Stimulated activated naive CD4-positive, alpha-beta T cell treated with Interleukin-2 at 50 U/mL for 16 hours (primary cell): ENCODE measurements at places on chromosomes 1 and 21.

GRCh38 chr1:77273891-77274290 is 7.9 kb upstream of the AK5 start:
- no peak for DNase-seq

- DNase-seq: no peak
Measured at GRCh38 chr21:36338975-36339374, 19.0 kb downstream of the MORC3 start.

- no peak for DNase-seq
Measured at GRCh38 chr1:235299169-235299858, 28.7 kb downstream of the ARID4B start.

DNA sequence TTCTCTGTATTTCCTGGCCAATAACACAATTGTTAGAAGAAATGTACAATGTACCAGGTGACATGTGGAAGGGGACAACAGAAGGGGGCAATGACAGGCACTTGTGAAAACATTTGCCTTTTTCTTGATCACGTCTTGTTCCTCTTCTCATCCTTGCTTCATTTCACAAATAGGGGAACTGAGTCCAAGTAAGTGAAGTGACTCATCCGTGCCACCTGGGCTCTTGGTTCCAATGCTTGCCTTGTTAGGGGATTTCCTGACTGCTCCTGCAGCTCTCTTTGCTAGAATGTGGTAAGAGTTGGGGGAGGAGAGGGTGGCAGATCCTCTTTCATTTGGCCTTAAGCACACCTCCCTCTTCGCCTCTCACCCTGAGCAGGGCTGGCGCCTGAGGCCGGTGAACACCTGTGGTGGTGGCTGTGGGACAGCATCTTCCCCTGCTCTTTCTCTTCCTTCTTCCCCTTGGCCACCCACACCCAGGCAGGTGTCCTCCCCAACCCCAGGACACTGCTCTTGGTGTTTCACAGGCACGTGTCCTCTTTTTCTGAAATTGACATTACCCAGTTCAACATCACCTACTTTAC is 2.2 kb upstream of the RHEX start:
- DNase-seq: peak; percentile 35
